PC-9 (cell line): ENCODE measurements at places on chromosomes 6 and 20.
A peak's percentile ranks its signal among the peaks of the same experiment; 100 is the strongest.

GRCh38 chr6:32816746-32817204, at the start of gene HLA-DOB:
Gene HLA-DOB (minus strand): TSS chr6:32817002. CDS start chr6:32816951, 51 bp downstream.
- no peaks in the 10 kb centered on the region for H3K27me3 ChIP-seq
- peaks cover 32% of the 10 kb centered on the region for H3K4me1 ChIP-seq
- H3K27ac ChIP-seq, result peak within 1 kb of the TSS; percentile 54
- H3K36me3 ChIP-seq, result no peaks in the 10 kb centered on the region; the same call in 1 of the 2 replicates

- H3K27ac ChIP-seq, result no peak overlapping the region
- no peaks in the 10 kb centered on the region for H3K27me3 ChIP-seq
- no peak for DNase-seq
- H3K4me1 ChIP-seq, result no peaks in the 10 kb centered on the region
- no peaks in the 10 kb centered on the region for H3K36me3 ChIP-seq
Observed at GRCh38 chr6:97176468-97176867, 106.5 kb downstream of the MMS22L start.

DNA sequence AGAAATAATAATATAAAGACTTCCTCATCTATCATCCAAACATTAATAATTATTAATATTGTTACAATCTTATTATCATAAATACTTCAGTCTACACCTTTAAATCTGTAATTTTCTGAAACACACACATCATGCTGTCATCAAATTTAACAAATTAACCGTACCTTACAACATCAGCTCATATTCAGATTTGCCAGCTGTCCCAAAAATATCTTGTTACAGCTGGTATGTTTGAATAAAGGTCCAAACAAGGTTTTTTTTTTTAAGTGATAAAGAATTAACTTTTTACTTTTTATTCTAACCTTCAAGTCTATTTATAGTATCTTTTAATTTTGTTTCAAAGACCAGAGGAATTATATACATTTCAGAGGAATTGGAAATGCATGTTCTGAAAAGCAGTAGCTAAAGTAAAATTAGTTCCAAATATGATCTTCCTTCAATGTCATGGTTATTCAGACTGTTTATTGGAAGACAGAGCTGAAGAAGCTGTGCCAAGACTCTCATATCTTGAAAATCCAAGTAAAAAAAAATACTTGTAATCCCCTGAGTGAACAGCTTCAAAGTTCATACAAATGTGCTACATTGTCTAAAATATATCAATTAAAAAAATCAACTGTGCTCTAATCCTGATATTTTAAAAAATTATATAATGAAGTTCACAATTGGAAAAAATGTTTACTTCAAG, 161.7 kb upstream of the BMP5 start:
- H3K4me3 ChIP-seq, result no peak overlapping the region
- no peaks in the 10 kb centered on the region for H3K4me1 ChIP-seq
- H3K27me3 ChIP-seq, result no peaks in the 10 kb centered on the region
- H3K27ac ChIP-seq, result no peak overlapping the region

- H3K27me3 ChIP-seq, result no peaks in the 10 kb centered on the region
- no peaks in the 10 kb centered on the region for H3K4me1 ChIP-seq
- H3K4me3 ChIP-seq, result no peak overlapping the region
Observed at GRCh38 chr6:37979392-37980221, 160.1 kb downstream of the ZFAND3 start.

DNA sequence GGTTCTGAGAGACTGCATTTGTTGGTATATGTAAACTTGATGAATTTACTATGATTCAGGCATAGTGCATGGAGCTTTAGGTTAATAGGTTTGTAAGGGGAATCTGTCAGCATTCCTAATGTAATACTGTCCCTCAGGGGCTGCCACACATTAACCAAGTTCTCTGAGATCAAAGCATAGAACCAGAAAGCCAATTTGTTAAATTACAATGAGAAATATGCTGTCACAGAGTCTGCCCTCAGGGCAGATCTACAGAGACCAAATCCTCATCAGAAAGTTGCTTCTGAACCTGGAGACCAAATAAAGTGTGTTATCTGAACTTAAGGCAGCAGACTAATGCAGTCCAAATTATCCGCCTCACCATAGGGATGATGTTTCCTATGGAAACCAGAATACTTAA, 250.8 kb upstream of the HTR1E start:
- H3K27ac ChIP-seq, result no peak overlapping the region
- no peak overlapping the region for H3K4me3 ChIP-seq
- H3K27me3 ChIP-seq, result no peaks in the 10 kb centered on the region
- H3K4me1 ChIP-seq, result no peaks in the 10 kb centered on the region

GRCh38 chr20:57308451-57309271, 20.9 kb upstream of the SPO11 start:
- no peaks in the 10 kb centered on the region for H3K36me3 ChIP-seq
- H3K4me1 ChIP-seq, result peaks cover 34% of the 10 kb centered on the region
- DNase-seq, result peak; percentile 75
- H3K4me3 ChIP-seq, result no peak overlapping the region
- H3K27me3 ChIP-seq, result no peaks in the 10 kb centered on the region
- no peak overlapping the region for H3K27ac ChIP-seq

DNA sequence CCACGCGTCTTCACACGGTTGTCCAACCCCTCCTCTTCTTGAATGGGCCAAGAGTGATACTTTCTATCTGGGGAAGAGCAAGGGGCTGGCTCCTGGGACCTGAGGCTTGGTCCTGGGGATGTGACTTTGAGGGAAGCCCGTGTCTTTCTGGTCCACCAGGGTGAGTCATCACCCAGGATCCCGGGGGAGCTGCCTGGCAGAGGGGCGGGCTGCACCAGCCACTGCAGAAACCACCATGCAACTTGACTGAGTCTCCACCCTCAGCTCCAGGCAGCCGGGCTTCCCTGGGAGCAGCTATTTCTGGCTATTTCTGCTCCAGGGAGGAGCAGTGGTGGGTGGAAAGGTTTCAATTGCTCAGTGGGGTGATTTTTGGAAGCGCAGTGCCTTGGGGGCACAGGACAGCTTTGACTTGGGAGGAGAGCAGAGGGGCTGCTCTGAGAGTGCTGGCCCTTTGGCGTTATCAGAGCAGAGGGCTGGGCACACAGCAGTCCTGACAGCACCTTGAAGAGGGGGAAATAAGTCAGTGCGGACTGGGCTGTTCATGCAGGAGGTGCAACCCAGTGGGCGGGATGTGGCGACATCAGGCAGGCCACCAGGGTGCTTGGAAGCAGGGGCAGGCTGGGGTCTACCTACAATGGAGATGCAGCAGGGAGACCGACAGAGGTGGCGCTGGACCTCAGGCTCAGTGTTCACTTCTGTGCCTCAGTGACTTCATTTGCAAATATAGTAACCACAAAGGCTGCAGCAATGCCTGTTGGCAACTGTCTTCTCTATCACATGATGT, 45.1 kb upstream of the FAM83D start:
- no peak overlapping the region for H3K27ac ChIP-seq
- DNase-seq, result no peak
- H3K4me3 ChIP-seq, result no peak overlapping the region
- 0 out of 2 replicates have a peak, but pooled peaks cover 3% of the 10 kb centered on the region for H3K4me1 ChIP-seq
- H3K36me3 ChIP-seq, result no peaks in the 10 kb centered on the region
- peaks cover 10% of the 10 kb centered on the region for H3K27me3 ChIP-seq

DNA sequence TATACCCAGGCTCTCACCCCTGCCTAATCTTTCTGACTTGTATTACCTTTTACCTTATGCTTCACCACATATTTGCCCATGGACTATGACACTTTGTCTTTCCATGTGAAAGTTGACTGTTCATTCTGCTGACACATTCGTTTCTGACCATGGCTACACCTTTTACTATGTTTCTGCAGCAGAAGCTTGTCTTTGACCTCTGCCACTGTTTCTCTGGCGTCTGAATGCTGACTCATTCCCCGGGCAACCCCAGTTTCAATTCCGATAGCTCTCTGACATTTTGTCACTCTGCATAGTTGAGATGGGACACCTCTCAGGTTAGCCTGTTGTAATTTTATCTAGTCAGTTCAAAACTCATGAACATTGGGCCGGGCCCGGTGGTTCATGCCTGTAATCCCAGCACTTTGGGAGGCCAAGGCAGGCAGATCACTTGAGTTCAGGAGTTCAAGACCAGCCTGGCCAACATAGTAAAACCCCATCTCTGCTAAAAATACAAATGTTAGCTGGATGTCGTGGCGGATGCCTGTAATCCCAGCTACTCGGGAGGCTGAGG, 50.7 kb downstream of the SLC26A8 start:
- peak overlapping the region; percentile 87 for H3K27ac ChIP-seq
- DNase-seq, result peak; percentile 91
- H3K4me1 ChIP-seq, result peaks cover 41% of the 10 kb centered on the region
- no peaks in the 10 kb centered on the region for H3K27me3 ChIP-seq

DNA sequence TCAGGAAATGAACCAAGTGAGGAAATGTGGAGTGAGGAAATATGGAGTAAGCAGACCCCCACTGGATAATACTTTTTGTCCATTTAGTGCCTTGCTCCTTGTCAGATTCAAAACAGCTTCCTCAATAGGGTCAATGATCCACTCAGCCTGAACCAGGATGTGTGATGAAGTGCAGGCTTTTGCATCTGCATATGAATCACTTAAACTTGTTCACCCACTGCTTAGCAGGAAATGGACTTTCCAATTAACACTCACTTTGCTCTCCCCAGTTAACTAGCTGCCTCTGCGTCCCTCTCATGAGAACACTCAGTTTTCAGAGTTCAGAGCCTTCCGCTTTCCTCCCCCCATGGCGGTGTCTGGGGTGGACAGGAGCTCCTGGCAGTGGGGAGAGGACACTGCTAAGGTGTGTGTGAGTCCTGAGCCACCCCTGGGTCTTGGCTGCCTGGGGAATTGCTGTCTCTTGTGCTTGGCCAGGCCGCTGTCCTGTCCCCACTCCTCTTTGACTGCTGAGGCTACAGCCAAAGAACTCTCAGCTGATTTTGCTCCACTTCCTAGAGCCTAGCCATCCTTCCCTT, 621.8 kb downstream of the CDH26 start:
- no peak overlapping the region for H3K27ac ChIP-seq
- H3K4me3 ChIP-seq, result no peak overlapping the region
- H3K36me3 ChIP-seq, result no peaks in the 10 kb centered on the region
- H3K27me3 ChIP-seq, result peaks cover 45% of the 10 kb centered on the region
- no peak for DNase-seq

DNA sequence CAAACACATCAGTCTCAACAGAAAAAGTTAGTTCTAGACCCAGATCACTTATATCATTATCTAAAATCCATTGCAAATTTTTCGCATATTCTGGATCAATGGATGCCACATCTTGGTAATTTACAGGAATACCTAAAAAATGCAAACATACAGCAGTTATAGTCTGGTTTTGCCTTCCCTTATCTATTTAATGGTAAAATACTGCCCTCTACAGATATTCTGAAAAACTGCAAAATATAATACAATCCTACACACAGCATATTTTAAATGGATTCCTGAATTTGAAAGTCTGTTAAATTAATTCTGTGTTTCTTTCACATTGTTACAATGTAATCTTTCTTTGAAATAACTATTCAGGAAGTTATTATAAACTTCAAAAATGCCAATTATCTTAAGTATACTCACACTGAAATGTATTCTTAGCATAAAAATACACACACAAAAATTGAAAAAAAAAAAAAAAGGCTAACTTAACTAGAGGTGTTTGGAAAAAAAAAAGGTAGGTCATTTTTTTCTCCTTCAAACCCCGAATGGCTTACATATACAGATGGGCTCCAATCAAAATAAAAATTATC, 88.4 kb downstream of the HACE1 start:
- no peak overlapping the region for H3K27ac ChIP-seq
- DNase-seq, result no peak
- H3K4me1 ChIP-seq, result no peaks in the 10 kb centered on the region
- H3K4me3 ChIP-seq, result no peak overlapping the region

GRCh38 chr6:80523531-80523997, 417.1 kb downstream of the BCKDHB start:
- no peak for DNase-seq
